Naive B cell (primary cell): ENCODE measurements at places on chromosomes 12 and 14.

DNA sequence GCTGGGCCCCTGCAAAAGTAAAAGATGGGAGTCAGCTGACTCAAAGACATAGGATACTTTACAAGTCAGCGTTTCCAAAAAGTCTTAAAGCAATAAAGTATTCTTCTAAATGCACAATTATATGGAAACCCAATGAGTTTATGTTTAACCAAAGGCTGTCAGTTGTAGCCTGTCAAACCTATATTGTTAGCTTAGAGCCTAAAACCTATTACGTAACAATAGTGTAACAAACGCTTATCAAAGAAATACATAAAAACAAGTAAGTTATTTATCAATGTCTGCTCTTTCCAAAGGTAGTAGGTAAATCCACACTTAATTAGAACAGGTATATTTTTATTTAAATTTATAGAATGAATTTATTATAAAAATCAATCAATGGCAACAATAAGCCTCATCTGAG is 15.9 kb upstream of the SOS2 start:
- DNase-seq = no peak

- no peak for DNase-seq
Observed at GRCh38 chr12:123445388-123446332, 9.2 kb upstream of the RILPL2 start.

DNA sequence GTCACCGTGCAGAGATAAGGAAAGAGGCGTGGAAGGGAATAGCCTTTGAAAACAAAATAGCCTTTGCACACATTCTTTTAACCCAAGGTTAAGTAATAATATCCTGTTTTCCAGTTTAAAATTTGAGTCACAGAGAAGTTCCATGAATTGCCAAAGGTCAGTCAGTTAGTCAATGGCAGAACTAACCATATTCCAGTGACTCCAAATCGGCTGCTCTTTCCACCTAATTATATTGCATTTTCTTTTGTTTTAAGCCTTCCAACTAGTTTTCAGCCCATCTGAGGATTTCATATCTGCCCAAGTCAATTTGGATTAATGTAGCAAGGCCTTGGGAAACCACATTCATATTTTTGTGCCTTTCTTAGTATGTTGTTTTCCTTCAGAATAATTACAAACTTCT is 373.0 kb downstream of the CCDC91 start:
- DNase-seq = no peak

DNA sequence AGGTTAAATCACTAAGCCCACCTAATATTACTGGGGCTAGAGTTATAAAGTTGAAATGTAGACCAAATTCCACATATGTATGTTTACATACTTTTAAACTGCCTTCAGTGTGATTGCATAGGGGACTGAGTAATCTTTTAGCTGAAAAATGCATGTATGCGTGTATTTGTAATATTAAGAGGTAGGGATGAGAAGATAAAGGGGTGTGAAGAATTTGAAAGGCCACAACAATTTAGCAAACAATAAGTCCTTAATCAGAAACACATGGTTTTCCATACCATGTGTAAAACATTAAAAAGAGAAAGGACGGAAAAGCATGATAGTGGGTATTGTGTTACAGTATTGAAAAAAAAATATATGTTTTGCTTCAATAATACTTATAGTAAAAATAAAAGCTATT is 919.9 kb upstream of the FLRT2 start:
- DNase-seq = no peak
